Activated CD4-positive, alpha-beta T cell treated with anti-CD3 and anti-CD28 coated beads, Interleukin-2, amount 50 U/mL, for 24 hours (primary cell): ENCODE measurements at places on chromosomes 6 and 20.
A peak's percentile ranks its signal among the peaks of the same experiment; 100 is the strongest.

DNA sequence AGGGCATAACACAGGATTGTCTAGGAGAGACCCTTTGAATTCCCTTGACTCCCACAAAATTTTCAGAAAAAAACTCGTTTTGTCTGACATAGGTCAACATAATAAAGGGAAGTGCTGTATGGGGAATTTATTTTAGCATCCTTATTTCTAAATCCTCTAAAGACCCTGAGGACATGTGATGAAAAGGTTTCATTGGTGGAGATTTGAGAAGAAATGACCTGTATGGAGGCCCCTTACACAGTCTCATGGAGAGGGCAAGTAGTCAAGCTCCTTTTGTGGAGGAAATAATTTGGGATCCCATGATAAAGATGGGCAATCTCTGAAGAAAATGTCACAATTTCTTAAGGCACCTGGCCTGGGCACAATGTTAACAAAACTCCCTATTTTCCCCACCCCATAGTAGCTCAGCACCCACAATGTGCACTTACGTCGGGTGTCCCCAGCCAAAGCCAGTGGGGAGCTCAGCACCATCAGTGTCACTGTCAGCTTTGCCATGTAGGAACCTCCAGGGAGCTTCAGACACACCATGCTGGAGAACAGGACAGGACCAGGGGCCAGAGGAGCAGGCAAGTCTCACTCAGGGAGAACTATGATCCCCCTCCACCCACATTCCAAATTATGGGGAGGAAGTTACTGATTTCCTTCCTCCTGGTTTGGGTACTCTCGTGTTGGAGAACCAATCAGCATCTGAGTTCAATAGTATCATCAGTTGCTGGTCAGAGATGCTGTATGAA lies at the start of gene HLA-DRB5:
Gene HLA-DRB5, minus strand, starts transcription at position 591 of the 734 bp plus-strand sequence. Its CDS starts 63 bp downstream, at position 528.
- no peak for DNase-seq

DNA sequence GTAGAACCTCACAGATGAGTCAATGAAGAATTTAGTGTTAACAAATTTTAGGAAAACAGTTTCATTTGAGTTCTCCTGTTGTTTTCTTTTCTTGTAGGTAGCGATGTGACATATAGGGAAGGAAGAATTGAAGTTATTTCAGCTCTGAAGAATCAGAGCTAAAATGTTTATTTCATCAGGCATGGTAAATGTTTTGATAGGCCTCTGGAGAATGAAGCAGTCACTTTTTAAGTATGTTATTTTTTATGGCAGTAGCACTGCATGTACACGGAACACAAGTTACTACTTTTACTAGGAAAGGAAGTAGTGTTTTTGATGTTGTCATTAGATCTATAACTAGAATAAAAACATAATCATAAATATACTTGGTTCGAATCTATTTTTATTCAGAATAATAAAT lies 1357.3 kb upstream of the CITED2 start:
- DNase-seq = no peak

GRCh38 chr6:75762063-75762462 lies 13.0 kb downstream of the MYO6 start:
- no peak for DNase-seq

DNA sequence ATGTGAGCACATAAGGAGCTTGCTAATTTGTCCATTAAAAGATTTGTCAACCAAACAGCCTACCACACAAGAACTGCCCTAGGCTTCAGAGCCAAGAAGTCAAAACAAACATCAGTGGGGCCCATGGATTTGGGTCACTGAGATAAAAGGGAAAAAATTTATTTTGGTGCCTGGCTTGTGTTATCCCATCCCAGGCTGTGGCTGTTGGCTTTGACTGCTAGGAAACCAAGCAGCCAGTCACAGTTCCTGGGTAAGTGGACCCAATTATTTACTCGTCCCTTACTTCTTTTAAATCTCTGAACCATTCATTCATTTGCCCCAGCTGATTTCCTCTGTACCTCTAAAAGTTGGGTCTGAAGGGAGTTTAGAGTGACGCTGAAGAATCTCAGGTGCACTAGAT lies 41.3 kb downstream of the EDN1 start:
- DNase-seq = no peak

- DNase-seq = no peak
Observed at GRCh38 chr6:6005051-6006005, 1.4 kb downstream of the NRN1 start.

DNA sequence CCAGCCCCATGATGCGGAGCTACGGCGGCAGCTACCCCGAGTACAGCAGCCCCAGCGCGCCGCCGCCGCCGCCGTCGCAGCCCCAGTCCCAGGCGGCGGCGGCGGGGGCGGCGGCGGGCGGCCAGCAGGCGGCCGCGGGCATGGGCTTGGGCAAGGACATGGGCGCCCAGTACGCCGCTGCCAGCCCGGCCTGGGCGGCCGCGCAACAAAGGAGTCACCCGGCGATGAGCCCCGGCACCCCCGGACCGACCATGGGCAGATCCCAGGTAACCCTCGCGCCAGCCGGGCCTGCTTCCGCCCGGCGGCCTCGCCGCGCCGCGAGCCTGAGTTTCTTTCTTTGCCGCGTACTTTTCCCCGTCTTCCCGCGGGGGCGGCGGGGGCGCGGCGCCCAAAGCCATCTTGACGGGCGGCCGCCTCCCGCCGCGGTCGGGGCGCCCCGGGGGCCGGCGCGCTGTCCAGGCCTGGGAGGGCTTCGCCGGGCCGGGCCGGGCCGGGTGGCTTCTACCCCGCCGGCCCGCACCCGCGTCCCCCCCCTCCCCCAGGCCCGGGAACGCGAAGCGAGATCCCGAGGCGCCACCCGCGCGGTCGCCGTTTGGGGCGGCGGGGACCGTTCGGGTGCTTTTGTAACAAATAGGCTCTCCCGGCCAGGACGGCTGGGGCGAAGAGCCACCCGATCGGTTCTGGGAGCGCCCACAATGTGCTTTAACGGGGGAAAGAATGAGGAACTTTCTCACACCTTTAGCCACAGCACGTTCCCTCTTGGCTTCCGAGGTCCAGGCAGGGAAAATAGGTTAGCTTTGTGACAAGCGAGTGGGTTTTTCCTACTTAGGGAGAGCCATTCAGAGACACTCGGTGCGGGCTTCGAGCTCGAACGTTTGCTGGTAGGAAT lies 2.3 kb downstream of the ARID1B start:
- peak; percentile 29 for DNase-seq

DNA sequence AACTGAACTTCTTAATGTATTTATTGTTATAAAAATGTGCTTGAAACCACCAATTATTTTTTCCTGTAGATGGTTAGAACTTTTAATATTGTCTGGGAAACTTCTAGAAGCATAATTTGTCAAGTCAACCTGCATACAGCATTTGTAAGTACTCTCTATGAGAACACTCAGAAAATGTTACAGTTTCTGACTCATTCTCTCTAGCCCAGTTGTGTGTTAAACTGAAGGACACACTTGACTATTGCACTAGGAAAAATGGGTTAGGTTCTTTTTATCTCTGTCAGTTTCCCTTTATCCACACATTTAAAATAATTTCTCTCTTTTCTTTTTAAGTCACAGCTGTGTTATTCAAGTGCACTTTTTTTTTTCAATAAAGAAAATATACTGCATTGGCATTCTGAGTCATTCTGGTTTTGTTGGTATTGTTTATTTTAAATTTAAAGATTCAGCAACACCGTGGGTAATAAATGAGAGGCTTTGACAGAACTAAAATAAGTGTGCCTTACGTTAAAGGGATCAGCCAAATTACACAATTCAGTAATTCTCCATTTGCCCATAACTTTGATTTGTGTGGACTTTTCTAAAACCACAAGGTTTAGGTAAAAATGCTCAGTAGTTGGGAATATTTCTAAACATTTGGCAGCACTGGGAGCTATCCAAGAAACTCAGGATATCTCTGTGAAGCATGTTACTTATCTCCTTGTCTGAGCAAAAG lies 50.7 kb downstream of the OPN5 start:
- no peak for DNase-seq

DNA sequence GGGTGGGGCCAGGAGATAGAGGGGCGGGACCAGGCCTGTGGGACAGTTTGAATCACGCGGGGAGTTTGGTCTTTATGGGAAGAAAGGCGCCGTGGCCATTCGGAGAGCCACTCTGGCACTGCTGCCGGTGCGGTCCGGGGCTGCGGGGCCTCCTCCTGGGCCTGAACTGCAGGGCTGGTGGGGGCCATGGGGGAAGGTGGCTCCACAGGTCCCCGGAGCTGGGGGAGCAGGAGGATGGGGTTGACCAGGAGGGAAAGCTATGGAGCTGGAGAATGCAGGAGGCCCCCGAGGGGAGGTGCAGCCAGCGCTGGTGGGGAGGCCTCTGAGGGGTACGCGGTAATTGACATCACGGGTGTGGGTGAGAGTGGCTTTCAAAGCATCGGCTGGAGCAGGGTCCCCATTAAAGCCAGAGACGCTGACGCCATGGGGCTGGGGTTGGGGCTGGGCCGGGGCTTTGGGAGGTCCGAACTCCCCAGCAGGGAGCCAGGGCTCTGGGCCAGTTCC lies 1.8 kb upstream of the BHLHE23 start:
- DNase-seq = no peak

GRCh38 chr6:15266423-15266996 lies 20.6 kb downstream of the JARID2 start:
- no peak for DNase-seq

DNA sequence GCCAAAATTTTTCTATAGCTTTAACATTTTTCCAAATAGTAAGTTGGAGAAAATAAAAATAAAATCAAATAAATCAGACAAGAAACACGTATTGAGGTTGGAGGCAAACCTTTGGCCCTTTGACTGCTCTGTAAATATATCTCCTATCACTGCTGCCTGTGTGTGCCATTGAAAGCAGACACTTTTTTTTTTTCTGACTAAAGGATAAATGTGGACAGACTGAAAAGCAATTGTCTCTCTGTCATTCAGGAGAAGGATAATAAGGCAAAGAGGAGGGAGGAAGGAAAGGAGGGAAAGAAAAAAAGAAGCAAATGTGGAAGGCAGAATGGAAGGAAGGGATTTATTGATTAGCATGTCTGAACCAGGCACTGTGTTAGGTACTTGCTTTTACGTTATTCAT lies 85.2 kb upstream of the SULF2 start:
- DNase-seq = no peak

GRCh38 chr20:9498322-9498721 lies 16.1 kb upstream of the LAMP5 start:
- no peak for DNase-seq

DNA sequence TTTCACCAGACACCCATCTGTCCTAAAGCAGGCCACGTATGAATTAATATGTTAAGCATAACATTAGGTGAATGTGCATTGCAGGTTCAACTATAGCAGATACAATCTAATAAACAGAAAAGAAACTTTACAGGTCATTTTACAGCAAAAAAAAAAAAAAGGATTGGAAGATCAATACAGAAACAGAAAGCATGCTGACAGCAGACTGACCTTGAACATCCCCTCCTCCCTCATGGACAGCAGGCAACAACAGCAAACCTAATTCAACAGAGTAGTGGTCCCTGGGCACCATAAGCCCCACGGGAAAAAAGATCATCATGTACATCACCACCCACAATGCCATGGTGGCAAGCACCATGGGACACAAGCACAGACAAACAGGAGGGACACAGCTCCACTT lies 12.1 kb upstream of the RAB22A start:
- DNase-seq = no peak

DNA sequence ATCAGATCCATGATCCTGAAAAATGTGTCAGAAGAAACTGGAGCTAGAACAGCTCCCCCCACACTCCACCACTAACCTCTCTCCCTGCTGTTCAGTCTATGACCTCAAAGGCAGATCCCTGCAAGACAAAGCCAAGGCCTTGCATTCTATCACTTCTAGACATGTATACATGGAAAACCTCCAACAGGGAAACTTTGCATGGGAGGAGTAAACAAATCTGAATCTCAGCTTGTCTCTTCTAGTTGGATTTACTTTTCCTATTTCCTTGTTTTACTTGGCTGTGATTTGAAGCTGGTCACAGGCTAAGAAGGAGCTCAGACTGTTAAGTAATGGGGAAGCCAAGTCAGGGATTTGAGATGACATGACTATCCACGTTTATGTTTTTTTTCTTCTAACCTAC lies 456.8 kb upstream of the CHD6 start:
- no peak for DNase-seq

DNA sequence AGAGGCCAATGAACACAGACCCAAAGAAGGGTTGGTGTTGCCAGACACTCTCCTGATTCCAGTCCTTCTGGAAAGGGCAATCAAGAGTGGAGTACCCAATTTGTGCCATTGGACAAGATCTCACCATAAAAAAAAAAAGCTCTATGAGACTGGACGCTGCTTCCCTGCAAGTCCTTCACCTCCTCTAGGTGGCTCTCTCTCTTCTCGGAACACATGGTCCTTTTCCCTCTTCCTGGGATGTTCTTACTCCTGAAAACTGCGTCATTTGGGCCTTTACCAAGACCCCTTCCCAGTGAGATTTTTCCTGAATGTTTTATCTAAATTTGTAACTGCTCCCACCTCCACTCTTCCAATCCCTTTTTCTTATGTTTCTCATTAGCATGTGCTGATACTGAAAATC lies 280.8 kb downstream of the FOXA2 start:
- DNase-seq = no peak

DNA sequence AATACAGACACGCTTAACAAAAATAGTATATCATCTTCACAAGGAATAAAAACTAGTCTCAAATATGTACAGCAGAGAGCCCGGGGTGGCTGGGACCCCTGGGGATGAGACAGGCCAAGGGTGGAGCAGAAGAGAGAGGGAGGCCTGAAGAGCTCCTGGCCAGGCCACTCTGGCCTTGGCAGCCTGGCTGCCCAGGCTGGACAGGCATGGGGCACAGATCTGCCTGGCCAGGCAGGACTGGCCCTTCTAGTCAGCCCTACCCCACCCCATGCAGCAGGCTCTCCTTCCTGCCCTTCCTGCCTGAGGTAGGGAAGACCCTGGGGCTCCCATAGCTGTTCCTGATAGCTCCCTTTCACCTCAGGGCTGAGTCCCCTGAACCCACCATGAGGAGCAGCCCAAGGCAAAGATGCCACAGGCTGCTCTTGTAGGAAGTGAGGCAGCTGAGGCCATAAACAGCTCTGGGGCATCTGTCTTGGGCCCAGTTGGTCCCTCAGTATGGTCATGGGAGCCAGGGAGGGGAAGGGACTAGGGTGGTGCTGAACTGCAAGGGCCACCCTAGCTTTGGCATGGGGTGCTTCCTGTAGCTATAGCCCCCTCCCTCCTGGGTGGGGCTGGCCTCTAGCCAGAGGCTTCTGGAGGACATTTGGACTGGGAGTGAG lies 27.1 kb downstream of the COX4I2 start:
- no peak for DNase-seq

- no peak for DNase-seq
Observed at GRCh38 chr20:15065794-15066193, 728.4 kb upstream of the FLRT3 start.

- DNase-seq = no peak
Observed at GRCh38 chr20:22322513-22322912, 261.9 kb downstream of the FOXA2 start.

DNA sequence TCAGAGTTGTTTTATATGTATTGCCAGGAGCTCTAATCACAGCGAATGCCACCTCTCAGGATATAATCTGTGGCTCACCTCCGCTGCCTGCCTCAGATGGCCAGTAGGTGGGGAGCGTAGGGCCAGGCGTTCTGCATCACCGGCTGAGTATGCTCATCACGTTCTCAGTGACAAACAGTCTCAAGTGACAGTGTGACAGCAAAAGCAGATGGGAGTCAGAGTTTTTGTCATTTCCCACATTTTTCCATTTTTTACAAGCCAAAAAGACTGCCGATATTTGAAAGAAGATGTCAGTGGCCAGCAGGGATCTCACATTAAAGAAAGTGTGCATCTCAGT lies 208.7 kb downstream of the ALDH8A1 start:
- no peak for DNase-seq
